ENCODE measurements at places on chromosomes 5 and 9.
A peak's percentile ranks its signal among the peaks of the same experiment; 100 is the strongest.

DNA sequence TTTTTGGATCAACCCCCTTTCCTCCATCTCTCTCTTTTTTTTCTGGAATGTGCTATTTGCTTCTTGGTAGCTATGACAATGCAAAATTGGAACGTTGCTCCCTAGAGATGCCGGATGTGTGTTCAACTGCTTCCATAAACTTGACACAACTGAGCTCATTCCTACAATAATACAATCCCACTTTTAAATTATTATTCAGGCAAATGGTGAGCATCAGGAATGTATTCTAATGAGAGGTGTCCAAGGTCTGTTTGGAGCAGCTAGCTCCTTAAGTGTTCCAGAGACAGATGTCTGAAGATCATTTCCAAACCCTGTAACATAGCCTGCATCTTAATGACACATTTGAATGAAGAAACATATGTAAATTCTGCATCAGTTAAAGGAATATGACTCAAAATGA lies 518.4 kb downstream of the TAF11L14 start:
- DNase-seq: peak; percentile 39

- no peak for DNase-seq
Observed at GRCh38 chr5:4373051-4373820, 766.9 kb upstream of the ADAMTS16 start.

GRCh38 chr9:34570809-34571480 lies 18.6 kb downstream of the CNTFR start:
- DNase-seq: no peak

DNA sequence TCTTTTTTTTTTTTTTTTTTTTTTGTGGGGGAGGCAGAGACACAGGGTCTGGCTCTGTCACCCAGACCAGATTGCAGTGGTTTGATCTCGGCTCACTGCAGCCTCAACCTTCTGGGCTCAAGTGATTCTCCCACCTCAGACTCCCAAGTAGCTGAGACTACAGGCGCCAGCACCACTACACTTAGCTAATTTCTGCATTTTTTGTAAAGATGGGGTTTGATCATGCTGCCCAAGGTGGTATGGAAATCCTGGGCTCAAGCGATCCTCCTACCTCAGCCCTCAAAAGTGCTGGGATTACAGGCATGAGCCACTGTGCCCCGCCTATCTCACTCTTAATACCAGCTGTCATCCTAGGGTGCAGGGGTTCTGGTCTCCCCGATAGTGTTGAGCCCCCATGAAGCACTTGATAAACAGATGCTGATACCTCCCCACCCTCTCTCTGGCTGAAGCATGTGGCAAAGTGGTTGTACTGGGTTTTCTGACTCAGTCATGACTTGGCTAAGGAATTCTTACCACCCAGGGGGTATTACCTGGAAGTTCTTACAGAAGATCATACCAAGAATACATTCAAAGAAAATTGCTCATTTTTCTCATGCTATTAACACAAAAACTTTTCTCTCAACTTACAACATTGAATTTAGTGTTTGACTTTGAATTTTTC lies 110.2 kb upstream of the DAPK1 start:
- no peak for DNase-seq

DNA sequence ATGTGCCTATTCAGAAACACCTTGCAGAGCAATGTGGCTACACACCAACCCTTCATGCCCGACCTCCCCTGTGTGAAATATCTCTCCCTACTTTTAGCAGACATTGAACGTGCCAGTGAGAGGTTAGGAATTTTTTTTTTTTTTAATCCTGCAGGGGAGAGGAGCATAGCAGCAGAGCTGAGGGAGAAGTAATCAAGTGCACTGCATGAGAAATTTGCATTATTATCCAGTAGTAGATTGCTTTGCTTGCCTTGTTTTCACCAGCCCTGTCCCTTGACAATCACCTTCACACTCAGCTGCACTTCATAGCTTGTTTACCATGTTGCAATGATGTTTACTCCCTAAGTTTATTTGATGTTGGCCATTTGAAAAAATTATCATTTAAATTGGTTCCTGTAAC lies 489.6 kb upstream of the ZNF608 start:
- DNase-seq: no peak

DNA sequence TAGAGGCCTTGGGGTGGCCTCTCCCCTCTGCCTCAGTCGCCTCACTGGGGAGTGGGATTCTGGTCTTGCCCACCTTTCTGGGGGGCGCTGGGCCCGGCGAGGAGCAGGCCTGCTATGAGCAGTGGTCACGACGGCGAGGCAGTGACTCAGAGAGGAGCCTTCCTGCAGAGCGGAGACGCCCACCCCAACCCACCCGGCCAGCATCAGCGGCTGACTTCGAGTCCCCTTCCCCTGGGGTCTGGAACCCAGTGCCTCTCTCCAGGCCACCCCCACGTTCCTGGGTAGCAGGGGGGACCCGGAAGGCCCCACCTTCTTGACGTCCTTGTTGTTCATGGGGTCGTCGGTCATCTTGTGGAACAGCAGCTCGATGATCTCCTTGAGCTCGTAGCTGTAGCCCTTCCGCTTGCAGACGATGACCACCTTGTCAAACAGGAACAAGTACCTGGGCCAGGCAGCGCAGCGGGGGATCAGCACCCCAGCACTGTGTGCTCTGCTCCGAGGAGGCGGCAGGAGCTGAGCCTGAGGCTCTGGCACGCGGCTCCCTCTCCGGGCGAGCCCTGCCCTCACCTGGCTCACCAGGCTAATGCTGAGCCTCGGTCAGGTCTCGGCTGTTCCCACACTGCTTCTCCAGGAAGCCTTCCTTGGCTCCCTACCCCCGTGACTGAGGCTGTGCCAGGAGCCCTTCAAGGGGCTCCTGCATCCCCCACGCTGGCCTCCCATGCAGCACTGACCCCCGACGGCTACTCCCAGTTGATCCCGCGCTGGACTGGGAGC lies 50.1 kb upstream of the SARDH start:
- DNase-seq: no peak

DNA sequence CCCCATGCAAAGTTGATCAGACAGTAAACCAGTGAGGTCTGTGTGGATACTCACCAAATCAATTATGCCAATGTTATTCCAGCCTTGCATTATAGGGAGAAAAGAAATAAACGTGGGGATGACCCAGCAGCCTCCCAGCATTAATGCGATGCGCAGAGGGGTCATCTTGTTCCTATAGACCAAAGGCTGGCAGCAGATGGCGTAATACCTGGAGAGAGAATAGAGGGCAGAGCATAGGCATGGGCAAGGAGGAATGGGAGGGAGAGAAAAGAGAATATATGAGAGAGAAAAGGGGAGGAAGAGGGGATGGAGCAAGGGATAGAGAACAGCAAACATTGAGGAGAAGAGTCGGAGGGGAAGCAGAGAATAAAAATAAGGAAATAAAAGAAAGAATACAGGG lies 131.2 kb downstream of the HTR4 start:
- no peak for DNase-seq

DNA sequence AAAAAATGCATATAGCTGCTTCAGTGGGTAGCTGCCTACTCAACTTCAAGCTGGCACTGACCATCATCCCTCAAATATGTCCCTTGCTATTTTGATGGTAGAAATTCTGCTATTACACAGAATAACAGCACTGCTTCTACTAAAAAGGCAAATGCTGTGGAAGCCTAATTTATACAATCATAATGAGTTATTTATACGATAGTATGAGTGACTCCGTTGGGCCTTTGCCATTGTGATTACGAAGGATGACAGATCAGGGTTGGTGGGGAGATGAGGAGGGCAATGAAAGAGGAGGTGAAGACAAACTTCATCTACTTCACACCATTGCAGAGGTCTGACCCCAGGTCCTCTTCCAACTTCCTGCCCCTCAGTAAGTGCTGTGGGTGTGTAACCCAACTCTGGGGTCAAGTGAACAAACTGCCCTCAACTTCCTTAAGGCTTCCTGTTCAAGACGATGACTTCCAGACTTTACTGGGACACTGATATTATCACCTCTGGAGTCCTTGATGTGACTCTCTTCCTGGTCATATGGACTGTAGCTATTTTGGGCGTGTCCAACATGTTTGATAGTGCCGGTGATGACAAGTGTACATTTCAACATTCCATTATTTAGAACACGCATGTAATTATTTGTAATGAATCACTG lies 74.1 kb upstream of the RPS23 start:
- DNase-seq: peak; percentile 29

DNA sequence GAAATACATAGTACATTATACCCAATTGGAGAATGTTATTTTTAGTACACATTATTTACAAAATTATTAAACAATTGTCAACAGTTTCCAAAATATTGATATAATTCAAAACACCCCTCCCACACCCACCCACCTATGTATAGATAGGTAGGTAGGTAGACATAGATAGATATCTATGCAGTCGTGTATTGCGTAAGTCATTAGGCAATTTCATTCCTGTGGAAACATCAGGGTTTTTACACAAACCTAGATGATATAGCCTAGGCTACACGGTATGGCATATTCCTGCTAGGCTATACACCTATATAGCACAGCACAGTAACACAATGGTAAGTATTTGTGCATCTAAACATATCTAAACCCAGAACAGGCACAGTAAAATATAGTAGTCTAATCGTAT lies 377.3 kb downstream of the ANXA1 start:
- DNase-seq: no peak

DNA sequence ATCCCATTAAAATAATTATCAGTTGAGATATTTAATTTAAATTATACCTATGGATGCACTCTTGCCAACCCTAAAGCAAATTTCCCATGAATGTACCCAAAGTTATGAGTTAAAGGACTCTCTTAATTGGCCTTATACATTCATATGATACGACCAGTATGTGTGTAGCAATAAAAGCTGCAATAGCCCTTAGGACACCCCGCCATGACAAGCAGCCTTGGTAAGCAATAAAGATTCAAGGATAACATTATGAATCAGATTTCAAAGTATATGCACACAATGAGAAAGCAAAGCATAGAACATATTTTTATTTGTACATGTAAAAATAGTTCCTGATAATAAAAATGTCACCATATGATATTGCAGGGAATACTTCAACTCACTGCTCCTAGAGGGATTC lies 1699.3 kb upstream of the CDH9 start:
- no peak for DNase-seq

- no peak for DNase-seq
Observed at GRCh38 chr5:96391921-96392320, 41.1 kb downstream of the PCSK1 start.

- no peak for DNase-seq
Observed at GRCh38 chr5:6085341-6085860, 292.9 kb downstream of the MED10 start.
